CD4-positive, alpha-beta T cell treated with Interleukin-15 for 4 hours (primary cell): ENCODE measurements at places on chromosomes 2 and 18.
A peak's percentile ranks its signal among the peaks of the same experiment; 100 is the strongest.

- DNase-seq, result no peak
Observed at GRCh38 chr2:74762789-74763188, 71.1 kb upstream of the HK2 start.

DNA sequence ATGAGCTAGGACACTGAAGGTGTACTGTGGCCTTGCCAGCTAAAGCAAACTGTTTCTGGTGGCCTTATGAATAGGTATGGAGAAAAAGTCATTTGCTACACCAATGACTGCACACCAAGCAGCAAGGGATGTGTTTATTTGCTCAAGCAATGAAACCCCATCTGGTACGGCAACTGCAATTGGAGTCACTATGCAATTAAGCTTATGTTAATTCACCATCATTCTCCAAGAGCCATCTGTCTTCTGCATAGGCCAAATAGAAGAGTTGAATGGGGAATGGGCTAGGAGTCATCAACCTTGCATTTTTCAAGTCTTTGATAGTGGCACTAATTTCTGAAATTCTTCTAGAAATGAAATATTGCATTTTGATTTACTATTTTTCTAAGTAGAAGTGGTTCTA, 372.0 kb downstream of the KCNJ3 start:
- DNase-seq, result no peak

GRCh38 chr2:230323385-230324106, 3.4 kb upstream of the SP140L start:
- DNase-seq, result no peak

DNA sequence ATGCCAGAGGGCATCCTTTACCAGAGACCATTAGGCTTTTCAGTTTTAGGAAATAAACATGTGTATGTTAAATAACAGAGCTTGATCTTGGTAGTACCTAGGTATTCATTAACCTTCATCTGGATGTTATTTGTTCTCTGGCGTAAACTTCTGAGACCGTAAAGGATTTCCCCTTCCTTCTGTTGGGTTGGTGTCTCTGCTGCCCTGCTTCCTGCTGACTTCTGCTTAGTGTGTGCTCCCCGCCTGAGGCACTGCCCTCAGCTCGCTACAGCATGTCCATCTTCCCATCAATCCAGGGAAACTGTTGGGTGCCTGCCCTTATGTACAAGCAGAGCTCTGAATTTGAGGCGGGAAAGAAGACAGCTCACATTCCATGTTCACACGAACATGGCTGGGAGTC, 177.9 kb downstream of the TPGS2 start:
- no peak for DNase-seq

DNA sequence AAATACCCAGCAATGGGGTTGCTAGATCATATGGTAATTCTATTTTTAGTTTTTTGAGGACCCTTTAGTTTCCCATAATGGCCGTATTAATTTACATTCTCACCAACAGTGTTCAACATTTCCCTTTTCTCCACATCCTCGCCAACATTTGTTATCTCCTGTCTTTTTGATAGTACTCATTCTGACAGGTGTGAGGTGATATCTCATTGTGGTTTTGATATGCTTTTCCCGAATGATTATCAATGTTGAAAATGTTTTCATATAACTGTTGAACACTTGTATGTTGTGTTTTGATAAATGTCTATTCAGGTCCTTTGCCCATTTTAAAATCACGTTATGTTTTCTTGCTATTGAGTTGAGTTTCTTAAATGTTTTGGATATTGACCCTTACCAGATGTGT, 5.8 kb upstream of the RIF1 start:
- DNase-seq, result no peak

DNA sequence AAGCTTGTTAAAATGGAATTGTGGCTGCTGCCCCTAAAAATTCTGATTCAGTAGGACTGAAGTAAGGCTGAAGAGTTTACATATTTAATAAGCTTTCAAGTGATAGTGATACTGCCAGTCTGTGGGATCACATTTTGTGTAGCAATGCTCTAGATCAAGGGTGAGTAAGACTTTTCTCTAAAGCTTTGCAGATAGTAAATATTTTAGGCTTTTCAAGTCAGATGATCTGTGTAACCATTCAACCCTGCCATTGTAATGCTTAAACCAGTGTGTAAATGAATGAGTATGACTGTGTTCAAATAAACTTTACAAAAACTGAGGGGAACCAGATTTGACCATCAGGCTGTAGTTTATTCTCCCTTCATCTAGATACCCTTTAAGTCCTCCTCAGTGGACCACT, 92.7 kb downstream of the PIK3C3 start:
- DNase-seq, result no peak

GRCh38 chr2:82478641-82479040, 1980.4 kb downstream of the SUCLG1 start:
- DNase-seq, result no peak

- no peak for DNase-seq
Observed at GRCh38 chr18:28045176-28045810, 131.6 kb downstream of the CDH2 start.

DNA sequence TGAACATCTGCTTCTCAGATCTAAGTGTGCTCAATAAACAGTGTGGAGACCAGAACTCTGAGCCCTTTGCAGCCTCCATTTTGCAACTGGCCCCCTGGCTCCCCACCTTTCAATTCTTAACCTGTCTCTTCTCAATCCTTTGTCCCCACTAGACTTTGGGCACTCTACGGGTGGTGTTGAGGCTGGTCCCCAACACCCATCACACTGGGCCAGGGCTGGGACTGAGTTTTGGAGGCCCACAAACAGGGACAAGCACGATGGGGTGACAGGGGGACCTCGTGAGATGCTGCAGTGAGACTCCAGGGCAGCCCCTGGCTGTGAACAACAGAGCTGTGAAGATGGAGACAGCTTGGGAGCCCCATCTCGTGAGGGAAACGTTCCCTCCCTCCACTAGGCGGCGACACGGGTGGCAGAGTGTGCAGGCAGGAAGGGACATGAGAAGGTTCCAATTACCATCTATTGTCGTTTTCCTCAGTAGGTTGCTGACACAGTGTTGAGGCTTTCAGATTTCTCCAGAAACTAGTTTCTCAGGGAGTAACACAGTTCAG, 1.2 kb downstream of the ANKMY1 start:
- peak; percentile 84 for DNase-seq

DNA sequence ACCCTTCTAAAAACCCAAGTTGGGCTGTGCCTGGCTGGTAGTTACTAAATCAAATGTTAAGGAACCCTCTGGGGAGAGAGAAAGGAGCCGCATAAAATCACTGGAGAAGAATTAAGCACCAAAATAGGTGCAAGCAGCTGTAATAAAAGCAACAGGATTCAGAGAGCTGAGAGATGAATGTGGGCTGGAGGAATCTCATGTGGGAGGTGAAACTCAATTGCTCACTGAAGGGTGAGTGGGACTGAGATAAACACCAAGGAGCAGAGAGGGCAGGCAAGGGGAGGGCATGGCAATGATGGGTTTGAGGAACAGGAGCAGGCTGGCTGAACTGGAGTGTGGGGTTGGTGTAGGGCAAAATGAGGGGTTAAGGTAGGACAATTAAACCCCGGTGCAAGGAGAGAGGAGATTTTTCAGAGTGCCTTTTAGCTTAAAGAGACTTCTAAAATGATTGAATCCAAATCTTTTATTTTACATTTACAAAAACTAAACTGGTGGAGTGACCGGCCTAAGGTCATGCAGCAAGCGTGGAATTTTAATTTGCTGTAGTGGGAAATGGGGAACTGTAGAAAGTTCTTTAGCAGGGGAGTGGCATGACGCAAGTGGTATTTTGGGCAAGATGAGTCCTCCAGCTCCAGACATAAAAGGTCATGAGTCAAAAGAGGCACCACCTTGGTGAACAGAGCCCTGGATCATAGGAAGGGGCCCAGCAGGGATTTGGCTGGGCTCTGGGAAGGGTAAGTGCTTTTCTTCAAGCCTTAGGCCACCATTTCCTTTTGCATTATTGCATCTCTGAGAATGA, 10.5 kb downstream of the PLB1 start:
- DNase-seq, result no peak

DNA sequence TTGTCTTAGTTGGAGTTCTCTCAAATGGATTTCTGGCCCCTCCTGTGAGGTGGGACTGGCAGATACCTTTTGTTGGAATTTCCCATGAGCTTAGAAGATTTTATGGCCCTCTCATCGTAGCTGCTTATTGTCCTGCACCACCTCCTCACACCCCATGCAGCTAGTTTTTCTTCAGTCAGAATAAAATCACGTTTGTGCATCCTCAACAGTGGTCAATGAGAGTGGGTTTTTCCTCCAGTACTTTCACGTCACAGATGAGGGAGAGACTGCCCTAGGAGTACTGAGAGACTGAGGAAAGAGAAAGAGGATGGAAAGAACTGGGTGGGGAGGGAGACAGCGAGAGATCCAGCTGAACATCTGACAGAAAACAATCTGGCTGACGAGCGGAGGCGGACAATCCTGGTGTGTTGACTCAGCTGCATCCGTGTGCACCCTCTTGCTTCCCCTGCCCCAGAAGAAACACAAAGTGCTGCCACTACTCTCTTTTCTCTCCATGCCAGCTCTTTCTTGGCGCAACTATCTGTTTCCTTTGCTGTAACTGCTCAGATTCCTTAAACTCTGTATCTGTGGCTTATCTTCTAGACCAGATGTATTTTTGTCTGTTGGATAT, 7.4 kb downstream of the RAPGEF4 start:
- no peak for DNase-seq

- DNase-seq, result peak; percentile 60
Observed at GRCh38 chr2:162221064-162221463, 22.2 kb downstream of the FAP start.

DNA sequence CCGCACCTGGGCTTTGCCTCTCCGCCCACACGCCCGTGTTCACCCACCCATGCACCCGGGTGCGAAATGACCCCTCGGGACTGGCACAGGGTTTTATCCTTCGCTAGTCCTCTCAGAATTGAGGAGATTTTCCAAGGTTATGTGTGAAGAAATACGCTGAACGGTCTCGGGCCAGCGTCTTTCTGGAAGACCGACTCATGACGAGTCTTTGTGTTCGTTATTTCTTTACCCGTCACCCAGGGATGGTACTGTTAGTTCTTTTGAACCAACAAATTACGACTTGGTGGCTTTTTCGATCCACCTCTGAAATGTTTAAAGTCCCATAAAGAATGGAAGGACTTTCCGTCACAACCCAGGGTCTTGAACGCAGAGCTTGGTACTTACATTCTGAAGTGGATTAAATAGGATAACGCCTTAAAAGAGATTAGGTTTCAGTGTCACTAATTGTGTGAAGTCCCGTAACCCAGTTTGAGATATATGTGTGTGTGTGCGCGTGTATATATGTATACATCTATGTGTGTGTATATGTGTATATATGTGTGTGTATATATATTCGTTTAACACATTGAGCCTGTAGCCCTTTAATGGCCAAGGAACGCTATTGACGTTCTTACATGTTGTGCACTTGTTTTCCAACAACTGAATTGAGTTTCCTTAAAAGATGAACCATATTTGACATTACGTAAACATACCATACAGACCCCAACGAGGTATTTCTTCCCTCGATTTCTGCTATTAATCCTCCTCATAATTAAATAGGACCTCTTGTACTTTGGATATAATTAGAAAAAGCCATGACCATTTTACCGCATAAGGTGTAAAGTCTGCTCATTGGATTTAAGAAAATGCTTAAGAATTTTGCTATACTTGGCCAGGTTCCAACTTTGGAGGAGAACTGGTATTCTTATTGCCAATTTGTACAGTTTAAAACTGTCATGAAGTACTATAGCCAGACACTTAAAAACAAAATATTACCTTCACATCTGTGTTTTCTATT, 889 bp downstream of the ZC3H15 start:
- DNase-seq, result no peak

DNA sequence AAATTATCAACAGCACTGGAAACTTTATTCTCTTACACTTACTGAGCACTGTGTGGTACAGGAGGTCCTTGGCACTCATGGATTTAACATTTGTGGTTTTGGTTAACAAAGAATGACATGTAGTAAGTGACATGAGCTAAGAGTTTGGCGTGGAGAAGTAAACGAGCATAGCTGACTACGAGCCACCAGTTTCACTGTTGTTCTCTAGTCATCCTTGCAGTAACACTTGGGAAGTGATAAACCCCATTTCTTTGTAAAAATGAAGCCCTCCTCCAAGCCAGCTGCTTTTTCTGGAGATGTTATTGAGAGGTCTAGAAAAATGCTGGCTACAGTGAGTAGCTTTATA, 32.7 kb downstream of the QPCT start:
- DNase-seq, result no peak

DNA sequence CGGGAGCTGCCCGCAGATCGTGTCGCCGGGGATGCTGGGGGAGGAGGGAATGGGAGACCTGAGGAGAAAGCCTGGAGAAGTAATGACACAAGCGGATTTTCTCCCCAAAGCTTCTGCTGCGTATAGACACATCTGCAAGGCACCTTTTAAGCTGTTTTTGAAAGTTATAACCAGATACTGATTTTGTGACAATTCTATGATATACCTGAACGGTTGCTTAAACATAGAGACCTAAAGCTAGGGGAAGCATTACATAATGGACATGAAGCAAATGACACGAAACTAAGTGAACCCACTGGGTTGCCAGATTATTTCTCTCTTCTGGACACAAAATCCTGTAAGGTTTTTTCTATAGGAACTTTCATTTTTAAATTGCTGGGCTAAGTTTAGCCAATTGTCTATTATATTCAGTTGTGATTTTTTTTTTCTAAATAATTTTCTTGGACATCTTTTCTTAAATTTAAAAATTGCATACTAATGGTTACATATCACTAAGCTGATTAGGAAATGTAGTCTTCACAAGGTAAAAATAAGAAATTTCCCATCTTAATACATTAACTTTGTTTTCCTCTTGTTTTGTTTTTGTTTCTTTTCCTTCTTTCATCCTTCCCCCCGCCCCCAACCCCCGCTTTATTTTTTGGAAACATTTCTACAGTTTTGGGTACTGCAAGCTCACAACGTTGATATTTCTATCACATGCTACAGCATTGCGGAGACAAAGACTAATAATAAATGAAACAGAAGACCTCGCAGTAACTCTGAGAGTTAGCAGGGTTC, 1.3 kb downstream of the OSBPL6 start:
- no peak for DNase-seq

GRCh38 chr2:119407430-119408220, 24.0 kb upstream of the TMEM37 start:
- peak; percentile 22 for DNase-seq

- DNase-seq, result peak; percentile 90
Observed at GRCh38 chr2:174341293-174341994, 6.7 kb downstream of the SP9 start.

- no peak for DNase-seq
Observed at GRCh38 chr2:54287532-54287931, 31.5 kb upstream of the TSPYL6 start.

DNA sequence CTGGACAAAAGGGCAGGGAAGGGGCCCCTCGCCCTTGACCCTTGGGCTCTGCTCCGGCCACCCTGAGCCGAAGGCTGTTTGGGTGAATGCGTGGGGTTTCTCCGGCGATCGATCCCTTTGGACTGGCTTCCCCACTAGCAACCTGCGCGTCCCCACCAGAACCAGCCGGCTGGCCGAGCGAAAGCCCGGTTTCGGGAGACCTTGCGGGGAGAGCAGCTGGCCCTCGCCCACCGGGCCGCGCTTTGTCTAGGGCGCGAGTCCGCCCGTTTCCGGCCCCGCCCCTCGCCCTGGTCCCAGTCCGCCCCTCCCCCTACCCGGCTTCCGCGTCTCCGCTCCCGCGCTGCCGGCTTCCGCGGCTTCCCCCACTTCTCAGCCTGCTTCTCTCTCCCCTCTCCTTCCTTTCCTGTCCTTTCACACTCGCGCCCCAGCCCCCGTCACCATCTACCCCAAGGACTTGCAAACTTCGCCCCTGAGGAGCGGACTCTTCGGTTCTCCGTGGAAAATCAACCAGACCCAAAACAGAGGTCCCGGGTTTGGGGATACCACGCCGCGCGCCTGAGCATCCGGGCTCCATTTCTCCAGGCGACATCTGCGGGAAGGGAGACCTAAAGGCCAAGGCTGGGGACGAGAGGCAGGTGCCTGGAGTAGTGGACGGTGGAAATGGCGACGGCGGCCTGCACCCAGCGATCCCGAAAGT, 48.0 kb upstream of the ATP6V1B1 start:
- no peak for DNase-seq
